ENCODE measurements at places on chromosomes 1 and 21.

GRCh38 chr1:47814612-47815395, 182.4 kb downstream of the TRABD2B start:
- DNase-seq: no peak

GRCh38 chr1:226371027-226371694, 36.7 kb downstream of the PARP1 start:
- DNase-seq: no peak

DNA sequence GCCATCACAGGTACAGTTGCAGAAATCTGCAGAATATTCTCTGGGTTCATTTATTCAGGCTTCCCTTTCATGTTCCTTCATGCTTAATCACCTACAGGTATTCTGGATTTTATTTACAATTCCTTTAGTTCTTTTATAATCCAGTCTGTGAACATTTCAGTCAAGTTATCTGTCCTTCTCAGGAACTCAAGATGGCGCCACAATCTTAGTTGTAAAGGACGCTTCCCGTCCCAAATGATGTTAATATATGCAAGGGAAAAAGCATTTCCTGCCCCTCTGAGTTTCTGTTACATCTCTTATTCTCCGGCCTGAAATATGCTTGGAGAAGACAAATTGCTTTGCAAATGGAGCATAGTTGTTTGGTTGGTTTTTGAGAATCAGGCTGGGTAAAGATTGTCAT, 19.3 kb downstream of the F3 start:
- DNase-seq: peak; percentile 77

DNA sequence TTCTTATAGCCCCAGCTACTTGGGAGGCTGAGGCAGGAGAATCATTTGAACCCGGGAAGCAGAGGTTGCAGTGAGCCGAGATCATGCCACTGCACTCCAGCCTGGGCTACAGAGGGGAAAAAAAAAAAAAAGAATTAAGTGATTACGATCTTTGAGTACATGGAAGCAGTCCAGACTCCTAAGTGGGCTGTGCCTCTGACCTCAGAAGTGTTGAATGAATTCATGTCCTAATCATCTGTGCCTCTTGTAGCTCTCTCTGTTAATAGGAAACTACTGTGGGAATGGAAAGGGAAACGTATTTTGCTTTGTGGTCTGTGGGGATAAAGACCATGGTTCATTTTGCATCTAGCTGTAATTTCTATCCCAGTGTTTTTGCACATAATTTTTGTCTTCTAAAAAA, 8.4 kb upstream of the IVNS1ABP start:
- DNase-seq: peak; percentile 65

DNA sequence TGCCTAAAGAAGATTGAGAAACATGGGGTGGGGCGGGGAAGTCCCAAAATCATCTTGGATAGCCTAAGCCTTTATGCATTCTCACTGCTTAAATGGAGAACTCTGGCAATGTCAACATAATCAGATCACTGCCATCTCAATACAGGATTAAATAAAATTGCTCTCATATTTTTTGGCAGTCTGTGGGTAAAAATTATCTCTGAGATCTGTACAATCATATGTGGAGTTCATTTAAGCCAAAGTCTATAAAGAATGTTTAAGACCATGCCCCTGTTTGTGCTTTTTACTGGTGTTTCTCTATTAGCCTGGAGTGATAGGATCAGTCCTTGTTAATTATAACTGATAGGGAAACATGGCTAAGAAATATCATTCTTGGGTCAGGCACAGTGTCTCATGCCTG, 136.3 kb downstream of the GPR52 start:
- DNase-seq: no peak

DNA sequence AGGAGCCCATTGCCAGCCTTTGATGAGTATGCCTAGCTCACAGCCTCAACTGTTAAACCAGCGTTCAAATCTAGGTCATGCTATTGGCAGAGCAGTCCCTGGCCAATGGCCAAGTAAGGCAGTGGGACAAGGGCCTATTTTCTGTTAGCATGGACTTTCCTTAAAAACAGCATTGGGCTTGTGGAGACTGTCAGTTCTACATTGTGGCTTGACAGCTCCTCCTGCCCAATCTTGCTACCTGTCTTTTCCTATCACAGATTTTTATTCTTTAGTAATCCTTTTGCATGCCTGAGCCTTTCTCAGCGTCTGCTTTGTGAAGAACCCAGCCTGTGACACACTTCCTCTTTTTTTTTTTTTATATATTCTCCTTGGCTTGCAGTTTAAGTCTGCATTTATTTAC, 56.4 kb downstream of the DIP2A start:
- peak; percentile 15 for DNase-seq

DNA sequence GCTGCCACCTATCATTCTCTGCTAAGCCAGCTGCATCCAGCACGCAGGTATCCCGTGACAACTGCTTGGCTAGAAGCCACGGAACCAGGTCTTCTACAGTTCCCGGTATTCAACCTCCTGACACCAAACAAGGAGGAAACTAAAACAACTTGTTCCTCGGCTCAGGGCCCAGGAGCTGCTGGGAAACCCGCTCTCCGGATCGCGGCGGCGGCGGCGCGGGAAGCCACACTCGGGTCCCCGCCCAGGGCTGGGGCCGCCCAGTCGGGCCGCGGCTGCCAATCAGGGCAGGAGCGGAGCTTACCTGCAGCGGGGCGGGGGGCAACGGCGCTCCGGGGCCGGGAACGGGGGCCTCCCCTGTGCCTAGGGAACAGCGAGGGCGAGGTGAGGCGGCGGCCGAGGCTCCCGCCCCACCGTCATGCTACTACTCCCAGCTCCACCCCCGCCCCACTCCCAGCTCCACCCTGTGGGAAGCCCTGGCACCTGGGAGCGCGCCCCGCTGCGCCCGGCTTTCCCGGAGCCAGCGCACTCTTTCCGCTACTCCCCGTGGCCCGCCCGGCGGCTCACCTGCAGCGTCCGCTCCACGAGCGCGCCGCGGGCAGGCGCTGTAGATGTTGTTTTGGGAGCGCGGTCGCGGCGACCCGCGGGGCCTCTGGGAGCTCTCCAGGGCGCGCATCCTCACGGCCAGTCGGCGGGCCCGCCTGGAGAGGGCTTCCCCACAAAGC, 12.1 kb downstream of the IL24 start:
- DNase-seq: no peak

- peak; percentile 99 for DNase-seq
Observed at GRCh38 chr1:233113009-233113879, 162.8 kb downstream of the NTPCR start.

GRCh38 chr21:32372755-32373154, 20.1 kb downstream of the URB1 start:
- peak; percentile 19 for DNase-seq

- DNase-seq: peak; percentile 44
Observed at GRCh38 chr1:55318116-55318817, 103.1 kb upstream of the USP24 start.

DNA sequence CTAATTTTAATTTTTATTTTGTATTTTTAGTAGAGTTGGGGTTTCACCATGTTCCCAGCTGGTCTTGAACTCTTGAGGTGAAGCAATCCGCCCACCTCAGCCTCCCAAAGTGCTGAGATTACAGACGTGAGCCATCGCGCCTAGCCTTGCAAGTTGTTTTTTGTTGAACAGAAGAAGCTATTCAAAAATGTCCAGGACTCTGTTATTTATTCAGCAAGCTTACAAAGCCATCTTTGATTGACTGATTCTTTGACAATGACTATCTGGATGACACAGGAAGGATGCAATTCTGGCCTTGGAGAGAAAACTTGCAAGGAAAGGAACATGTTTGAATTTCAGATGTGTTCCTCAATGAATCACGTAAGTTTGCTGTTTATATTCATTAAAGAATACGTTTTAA, 63.5 kb downstream of the MAP3K7CL start:
- no peak for DNase-seq

DNA sequence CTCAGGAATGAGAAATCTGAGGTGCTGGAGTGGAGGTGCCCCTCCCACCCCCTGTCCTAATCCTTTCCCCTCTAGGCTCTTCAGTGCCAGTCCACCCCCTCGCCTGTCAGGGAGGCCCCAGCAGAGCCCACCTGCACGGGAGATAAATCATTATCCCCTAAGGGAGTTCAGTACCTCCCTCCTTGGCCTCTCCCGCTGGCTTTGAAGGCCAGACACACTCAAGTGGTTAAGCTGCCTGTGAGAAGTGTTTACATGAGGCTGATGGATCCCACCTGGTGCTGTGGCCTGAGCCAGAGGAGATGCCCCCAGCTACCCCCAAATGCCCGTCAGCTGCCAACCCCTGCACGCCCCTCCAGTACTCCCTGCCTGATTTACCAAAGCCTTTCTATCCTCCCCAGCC, 3.7 kb downstream of the RSPO1 start:
- DNase-seq: no peak

GRCh38 chr1:151891512-151891911, 17.8 kb downstream of the THEM4 start:
- no peak for DNase-seq

DNA sequence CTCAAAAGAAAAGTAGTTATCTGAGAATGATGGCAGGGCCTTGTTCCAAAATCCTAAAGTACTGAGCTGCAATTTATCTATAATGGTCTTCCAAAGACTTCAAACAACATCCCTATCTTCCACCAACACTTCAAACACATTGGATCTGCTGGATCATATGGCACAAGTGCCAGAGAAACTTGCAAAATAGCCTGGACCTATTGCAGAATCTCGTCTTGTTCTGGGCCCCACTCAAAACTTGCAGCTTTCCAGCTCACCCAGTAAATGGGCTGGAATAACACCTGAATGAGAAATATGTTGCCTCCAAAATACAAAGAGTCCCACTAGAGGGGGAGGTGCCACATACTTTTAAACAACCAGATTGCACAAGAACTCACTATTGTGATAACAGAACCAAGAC, 44.0 kb upstream of the PKN2 start:
- DNase-seq: no peak

GRCh38 chr1:4960782-4961475, 306.5 kb downstream of the AJAP1 start:
- DNase-seq: no peak

DNA sequence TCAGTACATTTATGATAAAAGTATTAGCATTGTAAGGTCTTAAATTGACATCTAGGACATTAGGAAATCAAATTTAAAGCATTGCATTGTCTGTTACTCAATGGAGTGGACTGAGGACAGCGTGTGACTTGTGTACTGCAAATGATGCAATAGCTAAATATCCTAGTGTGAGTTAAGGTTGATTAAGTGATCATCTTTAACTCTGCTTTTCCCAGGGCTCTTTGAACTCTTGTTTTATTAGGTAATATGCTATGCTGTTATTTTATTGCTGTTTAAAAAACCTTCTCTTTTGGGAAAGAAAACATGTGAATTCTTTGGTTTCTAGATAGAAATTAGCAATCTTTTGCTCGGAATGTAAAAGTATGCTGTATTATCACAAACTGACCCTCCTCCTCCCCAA, 38.6 kb downstream of the NFIA start:
- DNase-seq: no peak

- DNase-seq: no peak
Observed at GRCh38 chr1:26874896-26875295, 11.9 kb downstream of the SFN start.

GRCh38 chr1:31073044-31073443, 7.5 kb upstream of the PUM1 start:
- DNase-seq: no peak

DNA sequence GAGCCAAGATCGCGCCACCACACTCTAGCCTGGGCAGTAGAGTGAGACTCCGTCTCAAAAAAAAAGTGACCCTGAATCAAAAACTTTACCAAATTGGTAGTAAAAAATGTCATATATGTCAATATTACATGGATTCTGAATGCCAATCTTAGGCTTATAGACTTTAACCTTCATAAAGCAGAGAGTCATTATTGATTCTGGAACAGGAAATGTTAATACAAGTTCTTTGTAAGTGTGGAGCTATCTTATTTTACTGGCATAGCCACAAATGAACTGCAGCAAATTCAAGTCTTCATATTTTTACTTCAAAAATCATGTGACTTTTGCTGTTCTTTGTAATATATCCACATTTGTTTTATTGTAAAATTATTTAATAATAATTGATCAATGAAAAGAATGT, 41.3 kb downstream of the PPP2R5A start:
- no peak for DNase-seq

- no peak for DNase-seq
Observed at GRCh38 chr1:228530951-228531731, 44.0 kb downstream of the RNF187 start.

GRCh38 chr21:46641656-46642055, 6.2 kb downstream of the PRMT2 start:
- DNase-seq: no peak

- DNase-seq: no peak
Observed at GRCh38 chr1:204317170-204317569, 42.6 kb downstream of the PLEKHA6 start.

GRCh38 chr1:51728611-51729155, 111.8 kb downstream of the OSBPL9 start:
- no peak for DNase-seq

DNA sequence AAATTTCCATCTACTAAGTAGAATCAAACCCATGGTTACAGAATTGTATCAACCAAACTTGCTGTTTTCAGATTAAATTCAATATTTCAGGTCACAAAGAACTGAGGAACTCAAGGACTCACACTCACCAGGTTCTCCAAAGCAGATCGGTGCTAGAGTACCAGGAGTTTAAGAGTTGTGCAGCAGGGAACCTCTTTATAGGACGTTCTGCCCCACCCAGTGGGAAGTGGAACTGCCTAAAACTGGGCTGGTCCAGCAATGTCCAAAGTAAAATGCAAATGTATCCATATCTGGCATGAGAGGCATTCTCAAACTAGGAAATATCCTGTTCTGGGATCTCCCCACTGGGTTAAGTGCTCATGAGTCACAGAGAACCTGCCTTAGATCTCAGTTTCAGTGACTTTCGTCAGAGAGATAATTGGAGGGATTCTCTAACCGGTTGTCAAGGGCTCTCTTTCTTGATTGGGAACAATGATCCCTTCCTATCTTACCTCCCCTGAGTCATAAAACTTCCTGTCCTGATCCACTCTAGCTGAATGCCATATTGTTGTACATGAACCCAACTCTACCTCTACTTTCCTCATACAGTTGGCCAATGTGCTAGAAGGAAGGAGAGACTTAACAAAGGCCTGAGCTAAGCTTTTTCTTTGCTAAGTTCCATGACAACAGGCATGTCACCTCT, at the start of gene SPRR2D:
Gene SPRR2D, minus strand, starts transcription at position 171 of the 682 bp plus-strand sequence. CDS start 774 bp downstream, outside the sequence.
- DNase-seq: no peak

DNA sequence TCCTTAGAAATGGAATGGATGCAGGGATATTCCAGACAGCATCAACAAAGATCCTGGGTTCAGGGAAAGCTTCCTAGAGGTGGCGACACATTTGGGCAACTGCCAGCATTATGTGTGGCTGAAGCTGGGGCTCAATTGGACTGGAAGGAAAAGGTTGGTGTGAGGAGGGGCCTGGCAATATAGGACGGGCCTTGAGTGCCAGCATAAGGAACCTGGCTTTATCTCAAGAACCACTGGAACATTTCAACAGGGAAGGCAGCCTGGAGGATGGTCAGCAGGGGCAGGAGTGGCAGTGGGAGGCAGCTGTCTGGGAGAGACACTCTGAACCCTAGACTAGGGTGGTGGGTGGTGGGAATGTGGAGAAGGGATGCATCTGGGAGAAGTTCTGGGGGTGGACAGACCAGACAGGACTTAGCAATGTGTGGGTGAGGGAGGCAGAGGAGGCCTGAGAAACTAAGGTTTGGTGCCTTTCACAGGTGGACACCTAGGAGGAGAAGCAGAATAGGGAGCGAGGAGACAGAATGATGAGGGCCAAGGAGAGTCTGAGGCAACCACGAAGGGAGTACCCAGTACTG, 3.5 kb downstream of the SH3BGRL3 start:
- DNase-seq: no peak
